ENCODE measurements at places on chromosomes 4 and X. TPM values are rescaled to one million over a fixed set of nuclear protein-coding genes. Genes with fewer than 3 reads are reported as not detected.

GRCh38 chr4:148881860-148882643 lies 439.8 kb upstream of the NR3C2 start:
- no peak for DNase-seq

Gene PPP2R3B
- 21.4 TPM for polyA plus RNA-seq

- DNase-seq: no peak
These were observed 66.0 kb upstream of the TENM3 start for GRCh38 chr4:182177166-182177565.

DNA sequence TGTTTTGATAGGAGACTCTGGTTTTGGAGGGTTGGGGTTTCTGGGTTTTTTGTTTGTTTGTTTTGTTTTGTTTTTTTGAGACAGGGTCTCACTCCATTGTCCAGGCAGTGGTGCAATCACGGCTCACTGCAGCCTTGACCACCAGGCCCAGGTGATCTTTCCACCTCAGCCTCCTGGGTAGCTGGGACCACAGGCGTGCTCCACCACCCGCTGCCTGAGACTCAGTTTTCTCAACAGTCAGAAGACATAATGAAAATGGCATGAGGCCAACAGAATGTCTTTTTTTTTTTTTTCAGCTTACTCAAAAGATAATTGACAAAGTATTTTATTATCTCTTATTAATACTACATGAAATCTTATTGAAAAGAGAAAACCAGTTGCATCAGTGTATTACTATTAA lies 32.4 kb downstream of the TNIP2 start:
- DNase-seq: no peak

Gene IL2
- polyA plus RNA-seq: not detected

DNA sequence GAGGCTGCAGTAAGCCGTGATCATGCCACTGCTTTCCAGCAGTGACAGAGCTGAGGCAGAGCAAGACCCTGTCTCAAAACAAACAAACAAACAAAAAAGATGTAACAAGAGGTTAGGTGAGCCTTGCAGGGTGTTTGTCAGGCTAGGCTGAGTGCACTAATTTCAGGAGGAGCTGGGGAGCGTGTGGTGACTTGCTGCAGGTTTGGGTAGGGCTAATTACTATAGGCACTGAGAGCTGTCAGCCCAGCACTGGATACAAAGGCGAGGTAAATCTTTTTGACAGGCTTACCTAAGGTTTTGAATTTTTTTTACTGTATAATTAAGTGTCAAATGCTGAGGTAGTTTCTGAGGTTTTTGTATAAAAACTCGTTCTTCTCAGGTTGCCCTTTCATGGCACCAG lies 29.8 kb upstream of the SH3D19 start:
- no peak for DNase-seq

DNA sequence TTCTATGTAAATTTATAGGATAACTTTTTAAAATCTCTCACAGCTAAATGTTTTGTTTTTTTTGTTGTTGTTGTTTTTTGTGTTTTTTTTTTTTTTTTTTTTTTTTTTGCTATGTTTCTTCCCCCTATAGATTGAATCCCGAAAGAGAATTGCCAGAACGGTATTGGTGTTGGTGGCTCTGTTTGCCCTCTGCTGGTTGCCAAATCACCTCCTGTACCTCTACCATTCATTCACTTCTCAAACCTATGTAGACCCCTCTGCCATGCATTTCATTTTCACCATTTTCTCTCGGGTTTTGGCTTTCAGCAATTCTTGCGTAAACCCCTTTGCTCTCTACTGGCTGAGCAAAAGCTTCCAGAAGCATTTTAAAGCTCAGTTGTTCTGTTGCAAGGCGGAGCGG lies 4.1 kb downstream of the BRS3 start:
- DNase-seq: no peak
